Myometrial cell (primary cell): ENCODE measurements at places on chromosomes 7 and 10. TPM values are rescaled to one million over a fixed set of nuclear protein-coding genes. Genes with fewer than 3 reads are reported as not detected.

ACADSB gene
- 4.3 and 4.8 TPM in 2 replicates for total RNA-seq

HOXA9 gene
- total RNA-seq = 17.9 and 23.2 TPM in 2 replicates

ETV1 gene
- total RNA-seq = 18.1 and 20.8 TPM in 2 replicates

CALML3 gene
- not detected in 2 replicates for total RNA-seq

CPN1 gene
- not detected in 2 replicates for total RNA-seq

NKX1-2 gene
- not detected in 2 replicates for total RNA-seq

DIP2C gene
- total RNA-seq = 12.1 and 14.4 TPM in 2 replicates

TRIM50 gene
- total RNA-seq = not detected in 2 replicates

GPR26 gene
- total RNA-seq = not detected in 2 replicates

KRIT1 gene
- total RNA-seq = 19.3 and 25.2 TPM in 2 replicates

COL17A1 gene
- total RNA-seq = not detected in 2 replicates

CUBN gene
- total RNA-seq = under 0.01 and 0.35 TPM in 2 replicates

SLC29A4 gene
- 0.86 and 1.6 TPM in 2 replicates for total RNA-seq

ZWINT gene
- total RNA-seq = 24.2 and 36.2 TPM in 2 replicates

HTRA1 gene
- total RNA-seq = 49.6 and 64.0 TPM in 2 replicates

THSD7A gene
- 0.71 and 0.86 TPM in 2 replicates for total RNA-seq

GIMAP4 gene
- not detected in 2 replicates for total RNA-seq

AGMO gene
- not detected in 2 replicates for total RNA-seq

TRIL gene
- total RNA-seq = under 0.01 TPM in 1 of 2 replicates, not detected in the other

CALHM2 gene
- 38.6 and 52.5 TPM in 2 replicates for total RNA-seq

CALHM3 gene
- not detected in 2 replicates for total RNA-seq

PTF1A gene
- total RNA-seq = not detected in 2 replicates

ANKRD30A gene
- not detected in 2 replicates for total RNA-seq

NPM3 gene
- total RNA-seq = 159 and 178 TPM in 2 replicates

GNAT3 gene
- total RNA-seq = not detected in 2 replicates

LIPN gene
- total RNA-seq = not detected in 2 replicates

VWDE gene
- under 0.01 and 0.18 TPM in 2 replicates for total RNA-seq
